Stimulated activated CD4-positive, alpha-beta T cell treated with anti-CD3 and anti-CD28 coated beads, Interleukin-4, amount 100 ng/mL, for 1 hour (primary cell): ENCODE measurements at places on chromosomes 16 and 17.

DNA sequence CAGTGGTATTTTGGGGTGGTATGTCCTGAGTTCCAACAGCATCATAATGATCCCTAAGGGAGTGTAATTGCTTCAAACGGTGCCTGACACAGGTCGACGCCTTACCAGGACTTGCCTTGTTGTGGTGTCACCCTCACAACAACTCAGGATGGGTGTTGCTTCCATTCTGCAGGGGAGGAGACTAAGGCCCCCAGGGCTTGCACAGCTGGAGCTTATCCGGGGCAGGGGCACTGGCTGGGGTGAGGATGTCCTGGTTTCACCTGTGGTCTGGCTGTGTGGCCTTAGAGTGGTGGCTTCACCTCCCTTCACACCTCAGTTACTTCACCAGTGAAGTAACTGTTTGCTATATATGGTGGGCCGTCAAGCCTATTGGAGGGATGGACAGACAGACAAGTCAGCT is 23.3 kb downstream of the LLGL2 start:
- DNase-seq, result no peak

DNA sequence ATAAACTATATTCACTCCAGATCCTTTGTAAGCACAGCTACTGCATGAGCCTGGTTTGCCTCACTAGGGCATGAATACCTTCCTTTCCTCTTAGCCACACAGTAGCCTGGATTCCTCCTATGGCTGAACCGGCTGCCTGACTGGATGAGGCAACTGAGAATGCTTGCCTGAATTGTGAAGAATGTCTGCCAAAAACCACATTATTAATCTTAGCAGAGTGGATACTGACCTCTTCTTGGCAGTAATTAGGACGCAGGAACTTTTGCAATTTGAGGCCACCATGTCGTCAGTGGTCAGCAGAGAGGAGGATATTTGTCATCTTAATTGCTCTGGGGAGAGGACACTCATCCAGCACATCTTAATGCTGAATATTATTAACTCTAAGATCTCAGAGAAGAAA is 651.8 kb upstream of the GOT2 start:
- no peak for DNase-seq

DNA sequence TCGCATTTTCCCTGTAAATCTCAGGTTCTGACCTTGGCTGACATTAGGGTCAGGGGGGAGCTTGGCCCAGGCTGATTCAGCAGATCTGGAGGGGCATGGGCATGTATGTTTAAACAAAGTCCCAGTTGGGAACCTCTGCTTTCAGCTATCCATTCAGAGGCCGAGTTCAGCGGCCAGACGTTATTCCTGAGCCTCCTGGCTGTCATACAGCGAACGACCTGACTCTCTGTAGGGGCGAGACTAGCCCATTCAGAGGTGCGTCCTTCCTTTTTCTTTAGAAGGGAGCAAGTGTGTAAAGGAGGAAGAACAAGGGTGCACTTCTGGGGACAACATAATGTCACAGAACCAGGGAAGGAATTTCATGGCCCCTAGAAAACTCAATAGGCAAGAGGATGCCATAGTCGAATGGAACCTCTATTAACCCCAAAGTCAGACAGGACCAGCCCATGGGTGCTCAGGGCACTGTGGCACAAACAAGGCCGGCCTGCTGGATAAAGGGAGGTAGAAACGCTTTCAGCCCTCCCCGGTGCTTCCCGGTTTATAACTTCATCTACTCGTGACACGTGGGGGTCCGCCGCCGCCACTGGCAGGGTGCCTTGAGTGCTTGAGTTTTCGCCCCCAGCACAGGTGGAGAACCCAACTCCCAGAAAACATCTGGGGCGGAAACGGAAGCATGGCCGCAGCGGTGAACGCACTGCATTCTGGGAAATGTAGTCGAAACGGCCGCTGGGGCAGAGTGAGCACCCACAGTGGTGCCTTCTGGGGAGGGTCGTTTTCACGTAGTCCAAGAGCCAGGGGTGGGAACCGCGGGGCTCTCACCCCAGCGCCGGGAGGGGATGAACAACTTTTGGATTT is 33.2 kb upstream of the PLCG2 start:
- peak; percentile 76 for DNase-seq

- DNase-seq, result no peak
These were observed 2.6 kb upstream of the ATP2A3 start for GRCh38 chr17:3966720-3967363.

DNA sequence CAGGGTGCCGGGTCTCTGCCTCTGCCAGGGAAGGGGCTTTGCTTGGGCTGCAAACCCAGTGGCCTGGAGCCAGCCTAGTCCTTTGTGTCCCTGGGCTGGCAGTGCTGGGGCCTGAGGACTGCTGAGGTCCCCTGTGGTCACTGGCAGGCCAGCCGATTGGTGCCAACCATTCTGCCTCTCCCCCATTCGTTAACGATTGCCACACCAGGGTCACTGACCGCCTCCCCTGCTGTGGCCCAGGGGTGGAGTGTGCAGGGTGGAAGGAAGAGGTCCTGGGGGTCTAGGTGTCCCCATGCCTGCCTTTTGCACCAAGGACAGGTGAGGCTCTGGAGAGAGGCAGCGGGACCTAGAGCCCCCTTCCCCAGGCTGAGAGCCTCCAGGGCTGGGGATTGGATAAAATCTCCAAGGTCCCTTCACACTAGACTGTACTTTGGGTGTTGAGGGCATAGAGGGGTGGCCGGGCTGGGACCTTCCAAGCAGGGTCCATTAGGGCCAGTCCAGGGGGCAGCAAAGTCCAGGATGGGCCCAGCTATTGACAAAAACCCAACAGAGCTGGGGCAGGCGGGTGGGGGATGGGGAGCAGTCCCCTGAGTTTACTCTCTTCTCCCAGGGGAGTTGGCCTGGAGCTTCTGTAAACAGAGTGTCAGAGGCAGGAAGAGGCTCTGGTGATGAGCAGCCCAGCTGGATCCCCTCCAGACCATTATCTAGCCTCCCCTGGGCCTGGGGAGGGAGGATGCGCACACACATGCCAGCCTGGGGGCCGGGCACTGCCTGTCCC is 1.1 kb downstream of the VASN start:
- DNase-seq, result no peak

DNA sequence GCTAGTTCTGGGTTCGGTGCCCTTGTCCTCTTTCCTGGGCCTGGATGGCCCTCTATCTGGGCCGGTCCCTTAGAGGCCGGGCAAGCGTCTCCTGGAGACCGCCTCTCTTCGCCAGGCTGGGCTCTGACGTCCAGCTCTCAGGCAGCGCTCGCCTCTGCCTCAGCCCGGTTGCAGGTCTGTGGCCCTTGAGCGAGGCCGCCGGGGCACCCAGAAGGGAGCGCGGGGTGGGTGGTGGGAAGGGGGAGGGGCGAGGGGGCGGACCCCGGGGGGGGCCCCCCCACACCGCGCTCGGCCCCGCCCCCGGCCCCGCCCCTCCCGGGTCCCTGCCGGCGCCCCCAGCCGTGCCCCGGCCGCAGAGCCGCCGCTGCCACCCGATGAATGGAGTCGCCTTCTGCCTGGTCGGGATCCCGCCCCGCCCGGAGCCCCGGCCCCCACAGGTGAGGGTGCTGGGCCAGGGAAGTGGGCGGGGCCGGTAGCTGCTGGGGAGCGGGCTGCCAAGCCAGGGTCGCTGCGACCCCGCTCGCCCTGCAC is at the start of gene ARHGAP23:
TSS of gene ARHGAP23 (plus strand) at position 353 of the 531 bp plus-strand sequence. CDS start at position 375, 22 bp downstream.
- peak; percentile 39 for DNase-seq

DNA sequence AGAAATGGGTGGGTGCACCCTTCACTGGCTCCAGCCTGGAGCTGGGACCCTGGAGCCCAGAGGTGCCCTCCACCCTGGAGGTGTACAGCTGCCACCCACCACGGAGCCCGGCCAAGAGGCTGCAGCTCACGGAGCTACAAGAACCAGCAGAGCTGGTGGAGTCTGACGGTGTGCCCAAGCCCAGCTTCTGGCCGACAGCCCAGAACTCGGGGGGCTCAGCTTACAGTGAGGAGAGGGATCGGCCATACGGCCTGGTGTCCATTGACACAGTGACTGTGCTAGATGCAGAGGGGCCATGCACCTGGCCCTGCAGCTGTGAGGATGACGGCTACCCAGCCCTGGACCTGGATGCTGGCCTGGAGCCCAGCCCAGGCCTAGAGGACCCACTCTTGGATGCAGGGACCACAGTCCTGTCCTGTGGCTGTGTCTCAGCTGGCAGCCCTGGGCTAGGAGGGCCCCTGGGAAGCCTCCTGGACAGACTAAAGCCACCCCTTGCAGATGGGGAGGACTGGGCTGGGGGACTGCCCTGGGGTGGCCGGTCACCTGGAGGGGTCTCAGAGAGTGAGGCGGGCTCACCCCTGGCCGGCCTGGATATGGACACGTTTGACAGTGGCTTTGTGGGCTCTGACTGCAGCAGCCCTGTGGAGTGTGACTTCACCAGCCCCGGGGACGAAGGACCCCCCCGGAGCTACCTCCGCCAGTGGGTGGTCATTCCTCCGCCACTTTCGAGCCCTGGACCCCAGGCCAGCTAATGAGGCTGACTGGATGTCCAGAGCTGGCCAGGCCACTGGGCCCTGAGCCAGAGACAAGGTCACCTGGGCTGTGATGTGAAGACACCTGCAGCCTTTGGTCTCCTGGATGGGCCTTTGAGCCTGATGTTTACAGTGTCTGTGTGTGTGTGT is 46.8 kb downstream of the IL21R start:
- no peak for DNase-seq

DNA sequence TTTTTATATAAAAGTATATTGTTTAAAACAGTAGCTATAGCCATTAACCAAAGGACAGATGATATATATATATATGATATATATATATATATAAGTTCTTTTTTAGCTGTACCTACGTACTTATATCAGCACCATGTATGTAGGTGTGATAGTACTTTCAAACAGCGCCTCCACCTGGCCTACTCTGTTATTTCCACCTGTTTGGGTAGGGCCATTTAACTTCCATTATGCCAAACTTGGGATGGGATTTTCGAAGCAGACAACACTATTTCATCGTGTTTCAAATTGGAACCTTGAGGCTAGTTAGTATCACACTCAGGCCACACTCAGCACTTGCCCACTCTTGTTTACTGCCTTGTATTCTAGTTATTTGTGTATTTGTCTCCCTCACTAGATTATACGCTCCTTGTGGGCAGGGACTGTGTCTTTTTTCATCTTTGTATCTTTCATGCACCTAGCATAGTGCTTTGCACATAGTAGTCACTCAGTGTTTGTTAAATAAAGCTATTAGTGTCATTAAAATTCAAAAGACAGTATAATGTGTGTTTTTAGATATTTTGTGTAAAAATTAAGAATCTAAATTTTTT is 11.8 kb upstream of the CLTC start:
- DNase-seq, result peak; percentile 30

DNA sequence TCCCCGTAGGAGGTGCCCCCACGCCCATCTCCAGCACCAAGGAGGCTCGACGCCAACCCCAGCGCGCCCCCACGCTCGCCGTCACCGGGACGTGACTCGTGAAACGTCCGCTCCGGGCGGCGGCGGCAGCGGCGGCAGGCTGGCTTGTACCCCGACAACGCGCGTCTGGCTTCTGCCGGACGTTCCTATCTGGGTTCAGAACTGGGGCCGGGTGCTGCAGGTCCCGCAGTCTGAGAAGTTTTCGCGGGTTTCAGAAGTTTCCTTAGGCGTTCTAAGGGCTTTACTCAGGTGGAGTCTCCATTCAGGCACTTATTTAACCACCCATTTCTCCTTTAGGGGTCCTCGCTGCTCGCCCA is 672 bp upstream of the ALKBH5 start:
- DNase-seq, result peak; percentile 84

DNA sequence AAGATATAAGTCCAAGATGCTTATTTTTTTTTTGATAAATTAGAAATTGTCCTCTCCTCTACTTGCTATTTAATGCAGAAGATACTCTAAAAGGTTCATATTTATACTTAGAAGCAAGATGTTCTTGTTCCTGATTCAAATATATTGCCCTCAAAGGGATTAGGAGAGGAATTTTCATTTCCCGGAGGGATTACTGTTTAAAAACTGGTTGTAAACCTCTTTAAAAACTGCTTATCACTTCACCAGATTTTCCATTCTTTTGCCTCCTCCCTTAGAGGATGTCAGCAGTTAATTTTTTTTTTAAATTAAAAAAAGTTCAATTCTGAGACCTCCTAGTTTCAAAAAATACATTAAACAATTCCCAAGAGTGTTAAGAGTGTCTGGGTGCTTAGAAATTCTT is 2.8 kb downstream of the TENT4B start:
- DNase-seq, result no peak

- DNase-seq, result peak; percentile 44
These were observed 2.2 kb upstream of the CHD3 start for GRCh38 chr17:7886227-7887037.

DNA sequence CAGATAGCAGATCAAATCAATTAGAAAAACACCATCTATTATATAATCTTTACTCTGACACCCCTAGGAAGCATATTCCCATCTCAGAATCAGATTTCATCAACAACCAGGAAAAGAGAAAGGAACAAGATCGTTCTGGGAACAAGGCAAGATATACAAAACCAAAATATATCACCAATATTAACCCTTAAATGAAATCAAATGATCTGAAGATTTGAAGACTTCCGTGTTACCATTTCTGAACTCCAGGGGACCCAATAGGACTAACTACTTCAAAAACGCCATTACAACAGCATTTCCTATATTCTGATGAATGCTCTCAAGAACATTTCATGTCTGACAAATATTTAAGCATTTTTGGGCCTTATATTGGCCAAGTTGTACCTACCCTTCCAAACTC is 624.2 kb upstream of the ZFHX3 start:
- DNase-seq, result no peak

DNA sequence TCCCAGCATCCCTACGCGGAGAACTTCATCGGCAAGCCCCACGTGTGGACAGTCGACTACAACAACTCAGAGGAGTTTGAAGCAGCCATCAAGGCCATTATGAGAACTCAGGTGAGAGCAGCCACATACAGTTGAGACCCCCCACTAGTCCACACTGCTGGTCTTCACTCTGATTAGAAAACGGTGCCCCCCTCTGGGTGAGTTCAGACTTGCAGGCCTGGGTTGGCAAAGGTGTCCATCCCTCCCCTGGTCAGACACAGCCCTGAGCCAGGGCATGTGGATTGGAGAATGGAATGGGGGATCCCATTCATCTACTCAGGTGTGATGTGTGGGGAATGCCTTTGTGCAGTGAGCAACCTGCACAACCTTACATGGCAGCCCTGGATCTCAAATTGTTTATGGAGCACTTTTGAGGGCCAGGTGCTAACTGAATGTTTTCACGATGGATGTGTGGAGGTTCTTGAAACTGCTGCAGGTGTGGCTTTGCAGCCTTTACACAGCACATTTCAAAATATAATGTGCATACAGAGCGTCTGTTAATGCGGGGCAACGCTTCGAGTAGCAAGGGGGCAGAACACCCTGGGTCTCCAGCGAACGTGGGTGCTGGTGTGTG is 72.6 kb downstream of the MGAT5B start:
- no peak for DNase-seq

DNA sequence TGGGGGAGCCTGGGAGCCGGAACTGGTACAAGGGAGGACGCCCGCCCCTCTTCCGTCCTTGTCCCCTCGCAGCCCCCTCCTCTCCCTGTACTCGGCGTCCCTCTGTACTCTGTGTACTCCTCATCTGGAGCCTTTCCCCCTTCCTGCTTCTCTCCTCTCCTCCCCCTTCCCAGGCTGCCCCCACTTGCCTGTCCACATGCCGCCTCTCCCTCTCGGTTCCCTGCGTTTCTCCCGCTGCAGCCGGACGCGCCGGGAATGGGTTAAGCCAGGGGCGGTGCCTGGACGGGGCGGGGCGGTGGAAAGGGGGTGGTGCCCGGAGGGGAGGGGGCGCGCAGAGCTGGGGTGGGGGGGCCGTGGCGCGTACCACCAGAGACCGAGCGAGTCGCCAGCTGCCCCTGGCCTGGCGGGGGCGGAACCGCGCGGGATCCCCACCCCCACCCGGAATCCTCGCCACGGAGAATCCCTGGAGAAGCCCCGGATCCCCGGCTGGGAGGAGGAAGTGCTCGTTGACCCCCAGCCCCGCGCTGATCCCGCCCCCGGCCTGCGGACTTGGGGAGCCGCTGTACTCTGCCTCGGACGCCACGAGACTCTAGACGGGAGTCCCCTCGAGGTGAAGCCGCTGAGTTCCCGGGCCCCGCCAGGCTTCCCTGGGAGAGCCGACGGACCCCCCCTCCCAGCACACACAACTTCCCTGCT is 22.6 kb downstream of the GJD3 start:
- DNase-seq, result no peak
